ENCODE measurements at places on chromosomes 2 and 18. TPM values are rescaled to one million over a fixed set of nuclear protein-coding genes. Genes with fewer than 3 reads are reported as not detected.

Gene C2orf80
- total RNA-seq, result not detected

Gene BCL2
- 38.4 TPM for total RNA-seq

Gene HADHB
- 119 TPM for total RNA-seq

Gene ALPI
- total RNA-seq, result not detected

GRCh38 chr2:85485815-85486214 is 53.2 kb upstream of the MAT2A start:
- DNase-seq, result no peak

DNA sequence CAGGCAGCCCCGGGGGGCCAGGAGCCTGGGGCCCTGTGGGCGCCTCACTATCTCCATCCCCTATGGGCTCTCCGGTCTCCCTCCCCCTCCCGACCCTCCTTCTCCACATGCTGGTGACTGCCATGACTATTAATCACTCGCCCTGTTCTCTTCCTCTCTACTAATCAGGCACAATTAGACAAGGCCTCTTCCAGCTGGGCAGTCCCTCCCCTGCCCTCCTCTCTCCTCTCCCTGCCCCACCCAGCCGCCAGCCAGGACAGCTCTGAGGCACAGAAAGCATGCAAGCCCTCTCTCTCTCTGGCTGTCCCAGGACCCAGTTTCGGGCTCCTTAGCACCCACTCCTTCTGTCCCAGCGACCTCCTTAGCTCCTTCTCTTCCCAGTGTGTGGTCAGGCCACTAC is 5.8 kb downstream of the ASIC4 start:
- DNase-seq, result no peak

DNA sequence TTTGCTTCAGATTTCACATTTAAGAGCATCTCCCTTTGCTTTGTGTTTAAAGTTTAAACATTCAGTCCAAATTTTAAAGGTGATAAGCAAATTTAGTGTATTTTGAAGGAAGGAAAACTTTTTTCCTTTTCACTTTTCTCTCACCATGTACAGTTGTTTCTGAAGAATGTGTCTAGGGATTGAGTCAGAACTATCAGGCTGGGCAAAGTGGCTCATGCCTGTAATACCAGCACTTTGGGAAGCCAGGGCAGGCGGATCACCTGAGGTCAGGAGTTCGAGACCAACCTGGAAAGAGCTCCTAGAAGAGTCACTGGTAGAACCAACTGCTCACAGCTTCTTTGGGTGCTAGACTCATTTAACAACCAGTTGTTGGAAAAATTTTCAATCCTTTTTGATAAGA is 327.0 kb upstream of the THUMPD2 start:
- no peak for DNase-seq
